ENCODE measurements at places on chromosomes 2 and 18. TPM values are rescaled to one million over a fixed set of nuclear protein-coding genes. Genes with fewer than 3 reads are reported as not detected.

The IL1RL1 gene
- total RNA-seq: 2.7 TPM

The TMEM247 gene
- total RNA-seq: not detected

The NCKAP1 gene
- 8.8 TPM for total RNA-seq

The ARHGAP15 gene
- total RNA-seq: 334 TPM

The FOXD4L1 gene
- 0.10 TPM for total RNA-seq

The HOXD12 gene
- total RNA-seq: not detected

The POTEC gene
- not detected for total RNA-seq

The MAL gene
- total RNA-seq: 30.4 TPM
